ENCODE measurements at places on chromosomes 3 and 15.
A peak's percentile ranks its signal among the peaks of the same experiment; 100 is the strongest.

DNA sequence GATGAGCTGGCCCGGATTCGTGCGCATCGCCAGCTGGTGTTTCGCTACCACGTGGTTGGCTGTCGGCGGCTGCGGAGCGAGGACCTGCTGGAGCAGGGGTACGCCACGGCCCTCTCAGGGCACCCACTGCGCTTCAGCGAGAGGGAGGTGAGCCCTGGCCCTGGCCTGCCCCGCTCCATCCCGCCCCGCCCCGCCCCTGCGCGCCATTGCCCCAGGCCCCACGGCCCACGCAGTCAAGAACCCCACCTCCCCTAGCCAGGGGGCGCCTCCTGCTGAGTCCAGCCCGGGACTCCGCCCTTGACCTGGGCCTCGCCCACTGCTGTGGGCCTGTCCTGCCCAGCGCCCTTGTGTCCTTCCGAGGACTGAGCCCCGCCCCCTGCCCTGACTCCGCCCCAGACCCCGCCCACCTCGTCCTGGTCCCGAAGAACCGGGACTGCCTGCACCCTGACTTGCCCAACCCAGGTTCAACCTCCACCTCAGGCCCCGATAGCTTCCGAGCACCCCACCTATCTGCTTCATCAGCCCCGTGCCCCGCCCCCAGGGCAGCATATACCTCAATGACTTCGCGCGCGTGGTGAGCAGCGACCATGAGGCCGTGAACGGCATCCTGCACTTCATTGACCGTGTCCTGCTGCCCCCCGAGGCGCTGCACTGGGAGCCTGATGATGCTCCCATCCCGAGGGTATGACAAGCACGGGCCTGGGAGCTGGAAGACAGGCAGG, 14.8 kb downstream of the NT5DC2 start:
- peak; percentile 67 for DNase-seq

DNA sequence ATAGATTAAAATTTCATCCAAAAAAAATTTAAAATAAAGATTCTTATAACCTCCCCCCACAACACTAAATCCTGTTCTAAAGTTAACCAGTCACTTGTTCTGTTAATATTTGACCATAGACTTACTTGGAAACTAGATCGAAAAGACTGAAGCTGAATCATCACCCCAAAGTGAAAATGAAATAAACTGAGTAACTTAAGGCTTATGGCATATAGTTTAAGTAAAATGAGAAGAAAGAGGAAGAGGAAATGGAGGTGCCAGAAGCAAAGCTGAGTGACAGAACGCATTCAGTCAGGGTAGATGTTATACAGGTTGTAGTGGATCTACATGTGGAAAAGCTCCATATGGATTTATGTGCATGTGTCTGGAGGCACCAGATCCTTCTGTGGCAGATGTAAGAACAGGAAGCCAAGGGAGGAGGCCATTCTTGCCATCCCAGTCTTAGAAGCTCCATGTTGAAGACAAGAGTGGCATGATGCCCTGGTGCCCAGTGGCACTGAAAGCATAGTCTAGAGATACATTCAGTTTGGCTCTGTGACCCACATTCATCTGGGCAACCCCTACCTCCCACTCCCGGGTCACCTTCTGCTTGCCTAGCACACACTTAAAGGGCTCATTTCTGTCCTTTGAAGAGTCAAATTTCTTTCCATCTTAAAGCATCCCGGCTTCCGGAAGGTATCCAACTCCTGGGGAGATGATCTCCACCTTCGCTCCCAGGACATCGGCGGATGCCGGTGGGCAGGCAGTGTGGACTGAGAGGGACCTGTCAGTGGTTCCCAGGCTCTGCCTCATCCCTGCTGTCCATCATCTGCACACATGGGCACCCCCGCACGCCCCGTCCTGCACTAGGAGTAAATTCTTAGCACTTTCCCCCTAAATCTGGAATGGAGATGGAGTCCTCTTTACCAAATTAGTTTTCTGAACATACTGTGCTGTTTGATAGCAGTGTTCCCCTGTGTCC, 90.8 kb downstream of the NEO1 start:
- DNase-seq = no peak

GRCh38 chr3:28978092-28978491, 302.8 kb upstream of the RBMS3 start:
- DNase-seq = no peak

- DNase-seq = no peak
These were observed 50.4 kb downstream of the IDH2 start for GRCh38 chr15:90051874-90052273.

GRCh38 chr15:90191794-90192509, 9.2 kb upstream of the SEMA4B start:
- peak; percentile 87 for DNase-seq

- no peak for DNase-seq
These were observed 230.2 kb upstream of the CD96 start for GRCh38 chr3:111311709-111312235.

- DNase-seq = no peak
These were observed 73.1 kb downstream of the ABTB1 start for GRCh38 chr3:127745656-127746399.

- DNase-seq = no peak
These were observed 5.6 kb downstream of the LIMD1 start for GRCh38 chr3:45599984-45600650.

DNA sequence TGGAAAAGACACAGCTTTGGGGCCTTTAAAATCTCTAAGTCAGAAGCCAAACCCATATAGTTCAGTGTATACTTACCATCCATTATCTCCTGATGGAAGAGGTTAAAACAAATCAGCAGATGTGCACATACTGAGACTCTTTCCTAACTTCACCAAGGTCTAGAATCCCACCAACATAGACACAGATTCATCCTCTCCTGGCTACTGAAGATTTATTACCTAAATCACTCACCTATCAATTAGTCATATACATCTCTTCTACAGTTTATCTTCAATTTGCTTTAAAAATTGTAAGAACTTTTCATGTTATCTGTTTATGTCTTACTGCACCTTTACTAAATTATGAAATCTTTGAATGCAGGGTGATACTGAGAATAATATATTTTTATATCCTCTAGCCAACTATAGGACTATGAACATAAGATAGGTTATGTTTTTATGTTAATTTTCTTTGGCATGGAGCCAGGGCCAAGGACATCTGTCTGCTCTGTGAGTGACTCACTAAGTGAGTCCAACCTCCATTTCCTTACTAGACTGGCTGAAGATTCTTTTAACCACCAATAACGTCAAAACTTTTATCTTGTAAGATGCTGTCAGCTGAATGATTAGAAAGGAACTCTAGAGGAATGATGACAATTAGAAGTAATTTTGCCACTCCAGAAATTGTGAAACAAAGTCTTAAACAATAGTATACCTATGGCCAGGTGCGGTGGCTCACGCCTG, 397.6 kb downstream of the FOXP1 start:
- DNase-seq = no peak

DNA sequence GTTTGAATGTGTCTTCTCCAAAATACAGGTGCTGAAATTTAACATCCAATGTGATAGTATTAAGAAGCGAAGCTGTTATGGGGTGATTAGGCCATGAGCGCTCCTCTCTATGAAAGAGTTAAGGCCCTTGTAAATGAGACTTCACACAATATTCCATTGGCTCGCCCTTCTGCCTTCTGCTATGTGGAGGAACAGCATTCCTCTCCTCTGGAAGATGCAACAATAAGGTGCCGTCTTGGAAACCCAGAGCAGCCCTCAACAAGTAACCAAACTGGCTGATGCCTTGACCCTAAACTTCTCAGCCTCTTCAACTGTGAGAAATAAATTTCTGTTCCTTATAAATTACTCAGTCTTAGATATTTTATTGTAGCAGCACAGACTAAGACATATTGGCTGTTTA, 874.6 kb downstream of the ROBO1 start:
- no peak for DNase-seq

DNA sequence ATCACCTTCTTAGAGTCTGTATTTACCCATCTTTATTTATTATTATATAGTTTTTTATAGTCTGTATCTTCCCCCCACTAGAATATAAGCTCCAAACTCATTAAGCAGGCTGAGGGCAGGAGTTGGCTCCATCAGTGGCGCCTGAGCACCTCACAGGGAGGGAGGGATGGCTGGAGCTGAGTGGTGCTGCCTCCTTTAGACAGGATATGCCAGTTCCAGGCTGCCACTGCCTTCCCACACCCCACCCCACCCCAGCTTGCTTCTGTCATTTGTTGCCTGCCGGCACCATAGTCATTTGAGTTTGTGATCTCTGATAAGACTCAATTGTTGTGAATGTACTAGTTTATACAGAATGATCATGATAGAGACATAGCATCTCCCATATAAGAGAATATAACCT, 85.5 kb downstream of the KLHL25 start:
- no peak for DNase-seq

DNA sequence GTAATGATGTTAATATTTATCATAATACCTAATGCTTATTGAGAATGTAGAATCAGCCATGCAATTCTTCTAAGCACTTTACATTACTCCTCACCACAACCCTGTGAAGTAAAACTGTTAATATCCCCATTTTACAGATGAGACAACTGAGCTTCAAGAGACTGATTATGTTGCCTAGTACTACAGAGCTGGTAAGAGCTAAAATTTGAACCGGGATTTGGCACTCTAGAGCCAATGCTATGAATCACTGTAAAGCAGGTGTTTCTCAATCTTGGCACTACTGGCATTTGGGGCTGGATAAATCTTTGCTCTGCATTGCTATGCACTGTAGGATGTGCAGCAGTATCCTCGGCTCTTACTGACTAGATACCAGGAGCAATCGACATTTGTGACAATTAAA, 367.7 kb downstream of the MAGI1 start:
- DNase-seq = no peak

DNA sequence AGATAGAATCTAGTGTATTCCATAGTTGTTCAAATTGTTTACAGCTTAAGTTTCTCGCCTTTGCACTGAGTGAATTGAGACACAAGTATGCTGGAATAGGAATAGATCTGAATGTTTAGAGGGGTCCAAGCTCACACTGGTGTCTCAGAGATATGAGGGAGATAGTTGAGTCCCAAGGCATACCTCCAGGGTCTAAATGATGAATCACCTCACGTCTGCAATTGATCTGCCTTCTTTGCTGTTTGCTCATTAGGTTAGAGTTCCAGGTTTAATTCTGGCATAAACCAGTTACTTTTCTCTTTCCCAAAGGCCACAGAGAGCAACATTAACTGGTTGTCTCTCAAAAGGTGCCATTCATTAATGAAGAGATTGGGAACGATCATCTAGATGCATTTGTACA, 106.3 kb upstream of the MME start:
- no peak for DNase-seq

DNA sequence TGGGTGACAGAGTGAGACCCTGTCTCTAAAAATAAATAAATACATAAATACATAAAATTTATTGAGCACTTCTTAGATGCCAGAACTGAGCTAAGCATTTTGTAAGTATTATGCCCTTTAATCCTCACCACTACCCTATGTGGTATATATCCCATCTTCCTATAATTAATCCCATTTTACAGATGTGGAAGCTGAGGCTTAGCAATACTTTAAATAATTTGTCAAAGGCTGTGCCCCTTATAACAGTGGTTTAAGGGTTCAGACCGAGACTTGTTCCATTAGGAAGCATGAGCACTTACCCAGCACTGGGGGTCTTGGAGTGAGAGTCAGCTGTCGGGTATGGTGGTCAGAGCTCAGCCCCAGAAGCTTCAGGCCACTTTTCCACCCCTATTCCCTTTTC, 7.5 kb upstream of the CHST14 start:
- no peak for DNase-seq

- no peak for DNase-seq
These were observed 103.8 kb downstream of the GTPBP8 start for GRCh38 chr3:113094337-113095221.

DNA sequence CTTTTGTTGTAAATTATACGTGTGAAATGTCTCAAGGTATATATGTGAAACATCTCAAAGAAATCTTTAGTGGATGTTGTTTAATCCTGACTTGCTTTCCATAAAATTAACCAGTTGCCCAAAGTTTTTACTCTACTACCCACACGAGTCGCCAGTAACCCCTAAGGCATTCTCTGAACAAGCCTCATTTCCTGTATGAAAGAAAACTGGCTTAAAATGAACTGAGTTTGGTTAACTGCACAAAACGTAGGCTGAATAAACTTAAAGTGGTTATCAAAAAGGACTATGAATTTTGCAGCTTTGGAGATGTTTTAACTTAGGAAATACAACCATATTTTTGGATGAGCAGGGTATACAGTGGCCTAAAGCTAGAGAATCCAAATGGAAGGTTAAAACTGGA, 2.7 kb upstream of the APPL1 start:
- no peak for DNase-seq

- no peak for DNase-seq
These were observed at the start of gene ALPK3 for GRCh38 chr15:84816694-84817465. Gene ALPK3, plus strand, starts transcription at chr15:84817356. Its CDS starts 97 bp downstream, at chr15:84817453.

DNA sequence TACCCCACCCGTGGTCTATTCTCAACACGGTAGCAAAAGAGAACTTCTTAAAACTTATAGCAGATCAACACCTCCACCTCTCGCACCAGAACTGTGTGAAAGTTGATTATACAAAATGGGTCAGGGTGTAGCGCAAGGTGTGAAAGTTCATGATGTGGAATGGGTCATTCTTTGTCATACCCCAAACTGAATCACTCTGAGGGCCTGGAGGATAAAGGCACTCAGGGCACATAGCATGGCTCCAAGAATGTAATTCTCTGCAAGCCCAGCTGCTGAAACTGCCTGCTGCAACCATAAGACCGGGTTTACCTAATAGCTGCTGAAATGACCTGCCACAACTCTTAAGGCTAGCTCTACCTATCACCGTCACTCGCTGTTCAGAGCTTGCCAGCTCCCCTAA, 70.0 kb downstream of the FOXP1 start:
- no peak for DNase-seq

- no peak for DNase-seq
These were observed 7.5 kb upstream of the ALDH1L1 start for GRCh38 chr3:126187920-126188319.

DNA sequence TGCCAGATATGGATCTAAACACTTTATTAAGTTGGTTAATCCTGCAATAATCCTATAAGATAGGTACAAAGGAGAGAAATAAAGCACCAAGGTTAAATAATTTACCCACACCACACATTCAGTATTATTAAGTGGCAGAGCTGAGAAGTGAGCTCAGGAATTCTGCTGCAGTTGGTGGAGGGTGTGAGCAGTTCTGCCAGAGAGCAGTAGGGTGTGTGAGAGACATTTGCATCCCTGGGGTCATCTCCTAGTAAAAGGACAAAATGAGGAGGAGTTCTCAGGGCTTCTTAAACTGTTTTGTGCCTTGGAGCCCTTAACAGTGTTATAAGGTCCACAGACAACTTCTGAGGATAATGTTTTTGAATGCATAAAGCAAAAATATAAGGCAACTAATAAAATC, 484.5 kb downstream of the TAFA4 start:
- DNase-seq = no peak

- no peak for DNase-seq
These were observed 54.5 kb downstream of the PLXNA1 start for GRCh38 chr3:127037418-127037841.

GRCh38 chr3:66428733-66429132, 72.1 kb downstream of the LRIG1 start:
- DNase-seq = peak; percentile 75

- no peak for DNase-seq
These were observed 46.7 kb downstream of the MCF2L2 start for GRCh38 chr3:183381673-183382072.

All from Right ventricle myocardium inferior (tissue), 1 donor.